ENCODE measurements at places on chromosomes 2 and 18. TPM values are rescaled to one million over a fixed set of nuclear protein-coding genes. Genes with fewer than 3 reads are reported as not detected.

Gene ASPRV1
- 2.8 TPM for total RNA-seq

Gene LRP1B
- 71.4 TPM for total RNA-seq

Gene RTTN
- total RNA-seq = 53.5 TPM

Gene CBLN2
- total RNA-seq = 39.3 TPM

Gene CHRNA1
- total RNA-seq = not detected

Gene C1QL2
- 1.6 TPM for total RNA-seq

Gene LCT
- total RNA-seq = not detected

Gene CFC1B
- total RNA-seq = not detected

Gene ZNF2
- 11.1 TPM for total RNA-seq

Gene ZNG1B
- total RNA-seq = 41.8 TPM

Gene TSPYL6
- 0.31 TPM for total RNA-seq

- no peak for DNase-seq
Measured at GRCh38 chr2:233499928-233500327, 66.7 kb downstream of the USP40 start.

DNA sequence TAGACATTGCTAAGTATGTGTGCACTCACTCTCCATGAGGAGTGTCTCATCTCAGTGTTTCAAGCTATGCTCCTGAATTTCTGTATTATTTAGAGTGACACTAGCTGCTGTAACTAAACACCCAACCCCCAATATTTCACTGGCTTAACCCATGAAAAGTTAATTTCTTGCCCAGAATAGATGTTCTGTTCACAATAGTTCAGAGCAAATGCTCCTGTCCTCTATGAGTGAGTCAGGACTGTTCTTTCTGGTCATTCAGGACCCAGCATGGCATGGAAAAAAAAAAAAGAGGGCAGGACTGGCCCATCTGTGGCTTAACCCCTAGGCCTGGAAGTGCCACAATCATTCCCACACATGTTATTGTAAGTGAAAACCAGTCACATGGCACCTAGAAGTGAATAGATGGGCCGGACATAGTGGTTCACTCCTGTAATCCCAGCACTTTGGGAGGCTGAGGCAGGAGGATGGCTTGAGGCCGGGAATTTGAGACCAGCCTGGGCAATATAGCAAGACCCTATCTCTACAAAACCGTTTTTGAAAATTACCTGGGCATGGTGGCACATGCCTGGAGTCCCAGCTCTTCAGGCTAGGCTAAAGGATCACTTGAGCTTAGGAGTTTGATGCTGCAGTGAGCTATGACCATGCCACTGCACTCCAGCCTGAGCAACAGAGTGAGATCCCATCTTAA is 663.6 kb downstream of the IRS1 start:
- DNase-seq = no peak

GRCh38 chr2:11520092-11520693 is 13.7 kb upstream of the GREB1 start:
- DNase-seq = no peak

- DNase-seq = no peak
Measured at GRCh38 chr18:59802031-59802430, 97.8 kb upstream of the PMAIP1 start.

DNA sequence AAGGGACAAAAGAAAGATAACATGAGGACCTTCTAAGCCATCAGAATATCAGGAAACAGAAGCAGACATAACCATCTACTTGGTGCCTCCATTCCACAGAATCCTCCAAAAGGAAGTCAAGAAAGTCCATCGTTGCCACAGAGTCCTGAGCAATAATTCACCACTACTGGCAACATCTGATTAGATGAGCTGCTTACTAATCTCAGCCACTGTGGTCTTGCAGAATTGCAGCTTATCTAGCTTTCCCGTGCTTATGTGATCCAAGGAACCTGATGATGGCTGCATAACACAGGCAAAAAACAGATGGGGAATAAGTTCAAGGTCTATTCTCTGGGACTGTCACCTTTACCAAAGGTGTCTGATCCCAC is 278.5 kb downstream of the AFF3 start:
- no peak for DNase-seq

GRCh38 chr2:26848336-26849055 is 564 bp downstream of the DPYSL5 start:
- DNase-seq = no peak

DNA sequence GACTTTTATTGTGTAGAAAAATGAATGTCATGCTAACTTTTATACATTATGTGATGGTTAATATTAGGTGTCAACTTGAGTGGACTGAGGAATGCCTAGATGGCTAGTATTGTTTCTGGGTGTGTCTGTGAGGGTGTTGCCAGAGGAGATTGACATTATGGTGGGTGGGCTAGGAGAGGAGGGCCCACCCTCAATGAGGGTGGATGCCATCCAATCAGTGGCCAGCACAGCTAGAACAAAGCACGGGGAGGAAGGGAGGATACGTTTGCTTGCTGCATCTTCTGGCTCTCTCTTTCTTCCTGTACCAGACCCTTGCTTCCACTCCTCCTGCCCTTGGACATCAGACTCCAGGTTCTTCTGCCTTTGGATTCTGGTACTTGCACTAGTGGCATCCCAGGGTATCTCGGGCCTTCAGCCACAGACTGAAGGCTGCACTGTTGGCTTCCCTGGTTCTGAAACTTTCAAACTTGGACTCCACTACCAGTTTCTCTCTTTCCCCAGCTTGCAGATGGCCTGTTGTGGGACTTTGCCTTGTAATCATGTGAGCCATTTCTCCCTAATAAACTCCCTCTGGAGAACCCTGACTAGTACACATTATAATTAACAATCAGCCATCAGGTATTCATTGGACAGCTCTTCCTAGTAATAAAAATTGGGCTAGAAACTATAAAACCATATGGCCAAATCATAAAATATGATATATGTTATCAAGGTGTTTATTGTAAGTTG is 31.7 kb upstream of the ZCCHC2 start:
- no peak for DNase-seq

- no peak for DNase-seq
Measured at GRCh38 chr2:10469955-10470608, 22.0 kb upstream of the ODC1 start.

GRCh38 chr18:3447068-3447894 is 2.7 kb upstream of the TGIF1 start:
- no peak for DNase-seq

GRCh38 chr18:13446024-13446423 is 227.5 kb downstream of the LDLRAD4 start:
- no peak for DNase-seq

GRCh38 chr2:143881246-143881645 is 638.7 kb downstream of the ZEB2 start:
- DNase-seq = no peak

DNA sequence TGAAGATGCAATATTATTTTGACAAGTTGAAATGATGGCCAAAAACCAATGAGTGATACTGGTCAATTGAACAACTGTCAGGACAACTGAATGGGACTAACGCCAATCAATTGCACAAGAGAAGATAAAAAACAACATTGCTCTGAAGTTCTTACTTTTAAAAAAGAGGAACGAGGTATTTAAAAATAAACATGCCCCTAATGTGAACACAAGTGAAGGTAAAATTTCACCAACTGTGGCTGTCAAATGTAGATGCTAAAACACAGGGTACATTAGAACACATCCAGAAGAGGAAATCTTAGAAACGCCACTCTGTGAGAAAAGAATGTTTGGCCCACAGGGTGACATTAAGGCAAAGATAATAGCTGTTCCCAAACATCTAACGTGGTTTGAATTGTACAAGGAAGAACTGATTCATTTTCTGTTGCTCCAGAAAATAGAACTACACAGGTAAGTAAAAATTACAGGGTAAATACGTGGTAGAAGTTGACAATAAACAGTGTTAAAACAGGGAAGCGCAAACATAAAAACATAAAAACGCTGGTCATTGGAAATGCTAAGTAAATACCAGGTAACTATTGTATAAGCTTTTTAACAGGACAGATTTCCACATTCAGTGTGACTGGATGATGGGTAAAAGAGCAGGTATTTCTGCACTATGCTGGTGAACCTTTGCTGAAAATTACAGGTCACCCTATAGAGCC is 20.3 kb downstream of the LONRF2 start:
- no peak for DNase-seq

- no peak for DNase-seq
Measured at GRCh38 chr18:31607384-31607783, 15.7 kb downstream of the TTR start.

All from occipital lobe (tissue), 3 donors.